Right cardiac atrium (tissue), 5 donors: ENCODE measurements at places on chromosomes 11 and 22.

GRCh38 chr11:69595805-69596665, 44.9 kb upstream of the CCND1 start:
- DNase-seq, result no peak

- DNase-seq, result no peak
Observed at GRCh38 chr11:63609971-63610580, 4.2 kb downstream of the PLAAT3 start.

DNA sequence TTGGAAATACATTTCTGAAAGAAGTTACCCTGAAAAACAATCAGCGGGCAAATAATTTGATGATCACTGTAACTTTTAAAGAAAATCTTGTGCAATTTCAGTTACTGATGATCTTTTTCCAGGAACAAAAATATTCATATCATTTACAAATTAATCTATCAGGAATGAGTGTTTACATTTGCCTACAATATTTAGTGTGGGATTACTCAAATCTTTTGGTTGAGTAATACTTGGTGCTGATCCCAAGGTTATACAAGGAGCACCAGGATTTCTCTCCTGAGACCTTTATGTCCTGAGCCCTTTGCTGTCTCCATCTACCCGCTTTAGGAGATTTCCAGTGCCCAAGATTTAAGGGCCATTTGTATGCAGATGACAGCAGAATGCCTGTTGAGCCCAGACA, 116.1 kb downstream of the ATXN10 start:
- no peak for DNase-seq

DNA sequence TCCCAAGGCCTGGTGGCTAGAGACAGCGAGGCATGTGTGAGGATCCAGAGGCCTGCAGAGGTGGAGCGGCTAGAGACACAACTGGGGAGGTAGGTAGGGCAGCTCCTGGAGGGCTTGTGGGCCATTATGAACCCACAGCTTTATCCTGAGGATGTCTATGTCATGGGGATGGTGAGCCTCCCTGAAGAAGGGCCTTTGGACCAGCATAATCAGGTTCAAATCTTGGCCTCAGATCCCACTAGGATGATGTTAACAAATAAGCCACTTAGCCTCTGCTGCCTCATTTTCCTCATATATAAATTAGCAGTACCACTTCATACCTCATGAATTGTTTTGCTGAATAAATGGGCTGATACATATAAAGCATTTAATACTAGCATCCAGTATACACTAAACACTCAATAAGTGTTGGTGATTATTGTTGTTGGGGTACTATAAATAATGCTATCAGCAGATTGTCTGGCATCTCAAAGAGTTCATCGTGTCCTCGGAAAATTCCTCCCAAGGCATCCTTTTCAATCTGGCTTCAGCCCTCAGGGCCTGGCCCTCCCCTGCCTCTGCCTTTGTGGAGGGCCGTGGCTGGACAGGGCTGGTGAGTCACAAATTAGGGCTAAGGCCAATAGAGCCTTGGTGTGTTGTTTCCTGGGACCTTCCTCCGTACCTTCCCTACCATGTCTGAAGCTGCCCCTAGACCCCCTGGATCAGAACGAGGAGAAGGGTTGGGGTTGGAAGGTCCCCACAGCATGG, 30.9 kb upstream of the LRRC32 start:
- no peak for DNase-seq
